ENCODE measurements at places on chromosomes 12 and 14.

DNA sequence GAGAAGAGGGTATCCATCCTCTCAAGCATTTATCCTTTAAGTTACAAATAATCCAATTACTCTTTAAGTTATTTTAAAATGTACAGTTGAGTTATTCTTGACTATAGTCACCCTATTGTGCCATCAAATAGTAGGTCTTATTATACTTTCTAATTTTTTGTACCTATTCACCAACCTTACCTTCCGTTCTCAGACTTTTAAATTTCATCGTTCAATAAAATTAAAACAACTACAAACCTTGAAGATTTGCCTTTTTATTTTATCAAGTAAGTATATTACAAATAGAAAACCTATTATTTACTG, 972 bp upstream of the DCTN2 start:
- DNase-seq = no peak

GRCh38 chr12:93176165-93176564, 201.6 kb upstream of the NUDT4 start:
- no peak for DNase-seq

GRCh38 chr12:132125736-132126135, 18.4 kb downstream of the DDX51 start:
- DNase-seq = no peak

DNA sequence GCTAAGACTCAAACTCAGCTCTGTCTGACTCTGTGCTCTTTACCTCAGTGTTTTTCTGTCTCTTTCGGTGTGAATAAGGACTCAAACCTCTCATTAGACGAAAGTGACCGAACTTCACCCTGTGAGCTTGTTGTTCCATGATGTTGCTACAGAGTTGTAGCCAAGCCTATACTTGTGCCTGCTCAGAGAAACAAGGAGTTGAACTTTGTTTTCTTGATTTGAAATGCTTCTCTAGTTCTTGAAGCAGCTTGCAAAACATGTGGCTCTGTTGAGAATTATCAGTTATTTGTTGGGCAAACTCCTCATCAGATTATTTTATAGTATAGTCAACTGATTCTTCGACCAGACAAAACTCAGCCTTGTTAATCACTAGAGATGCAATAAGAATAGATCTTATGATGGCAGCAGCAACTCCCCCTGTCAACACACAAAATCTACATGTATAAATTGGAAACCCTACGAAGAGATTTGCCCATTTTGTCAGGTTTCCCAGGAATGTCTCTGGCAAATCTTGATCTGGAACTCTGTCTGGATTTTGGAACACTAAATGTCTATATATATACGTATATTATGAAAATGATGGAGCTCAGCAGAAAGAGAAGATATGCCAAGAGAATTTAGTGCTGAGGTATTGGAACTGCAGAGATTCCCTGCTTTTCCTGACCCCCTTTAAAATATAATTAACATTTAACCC, 146.8 kb downstream of the TTLL5 start:
- DNase-seq = no peak

GRCh38 chr14:90627478-90627877, 188.8 kb downstream of the TTC7B start:
- DNase-seq = no peak

DNA sequence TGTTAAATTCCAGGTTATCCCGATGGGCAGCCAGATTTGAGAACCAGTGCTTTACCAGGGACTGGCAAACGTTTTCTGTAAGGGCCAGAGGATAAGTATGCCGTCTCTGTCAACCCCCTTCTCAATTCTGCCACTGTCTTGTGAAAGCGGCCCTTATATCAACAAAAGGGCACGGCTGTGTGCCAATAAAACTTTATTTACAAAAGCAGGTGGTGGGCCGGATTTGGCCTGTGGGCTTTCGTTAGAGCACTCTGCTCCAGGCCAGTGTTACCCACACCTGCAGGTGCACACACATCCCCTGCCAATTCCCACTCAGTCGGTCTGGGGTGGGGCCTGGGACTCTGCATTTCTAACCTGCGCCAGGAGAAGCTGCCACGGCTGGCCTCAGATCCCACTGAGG, 111.2 kb downstream of the RFLNA start:
- no peak for DNase-seq

DNA sequence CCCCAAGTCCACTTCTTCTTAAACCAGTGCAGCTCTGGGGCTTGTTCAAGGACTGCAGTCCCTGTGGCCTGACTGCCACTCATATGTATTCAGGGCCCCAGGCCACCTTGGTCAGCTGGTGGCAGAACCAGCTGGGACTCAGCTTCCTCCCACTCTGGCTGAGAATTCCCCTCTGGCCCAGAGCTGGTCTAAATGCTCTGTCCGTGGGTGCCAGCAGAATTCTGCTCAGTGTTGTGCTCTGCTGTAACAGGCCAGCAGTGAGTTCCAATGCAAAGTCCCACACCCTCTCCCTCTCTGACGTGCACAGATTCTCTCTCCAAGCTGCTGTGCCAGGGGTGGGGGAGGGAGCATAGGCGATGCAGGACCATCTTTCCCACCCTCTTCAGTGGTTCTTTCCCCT, 210.4 kb upstream of the RGS6 start:
- DNase-seq = no peak

DNA sequence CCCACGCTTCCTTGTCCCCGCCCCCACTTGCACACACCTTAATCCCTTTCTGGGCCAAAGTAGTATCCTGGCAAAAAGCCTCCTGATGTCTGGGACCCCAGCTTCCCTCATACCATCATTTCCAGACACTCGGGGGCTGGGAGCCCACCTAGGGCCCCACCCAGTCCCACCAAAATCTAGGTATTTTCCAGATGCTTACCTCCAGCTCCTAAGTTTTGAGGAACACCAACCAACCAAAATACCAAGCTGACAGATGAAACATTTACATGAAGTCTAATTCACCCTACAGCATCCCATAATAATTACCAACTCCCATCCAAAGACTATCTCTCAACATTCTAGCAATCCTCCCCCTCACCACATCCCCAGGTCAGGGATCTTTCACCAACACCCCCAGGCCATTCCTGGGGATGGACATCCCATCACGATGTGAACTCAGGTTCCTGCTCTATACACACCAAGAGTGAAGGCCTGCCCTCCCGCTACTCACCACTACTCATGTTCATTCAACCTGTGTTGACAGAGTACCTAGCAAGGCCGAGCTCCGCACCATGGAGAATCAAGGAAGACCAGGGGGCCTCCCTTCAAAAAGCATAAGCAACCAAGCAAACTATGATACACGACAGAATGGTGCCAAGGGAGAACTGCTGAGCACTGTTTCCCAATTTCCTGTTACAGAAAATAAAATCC, 1.6 kb upstream of the CHD4 start:
- DNase-seq = no peak

DNA sequence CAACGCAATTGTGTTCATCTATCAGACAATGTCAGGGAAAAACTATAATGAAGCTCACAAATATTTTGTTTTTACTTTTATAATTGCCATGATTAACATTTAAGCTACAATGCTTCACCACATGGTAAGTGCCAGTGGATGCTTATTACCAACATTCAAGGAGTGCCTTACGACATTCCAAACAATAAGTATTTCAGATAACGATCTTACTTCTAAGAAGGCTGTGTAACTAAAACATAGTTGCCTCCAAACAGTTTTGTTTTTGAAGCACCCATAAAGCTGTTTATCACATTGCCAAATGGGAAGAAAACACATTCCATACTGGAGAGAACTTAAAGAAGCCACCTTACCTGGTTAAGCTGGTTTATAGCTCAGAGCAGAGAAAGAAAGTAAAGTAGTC, 78.8 kb downstream of the RPS6KA5 start:
- DNase-seq = no peak

DNA sequence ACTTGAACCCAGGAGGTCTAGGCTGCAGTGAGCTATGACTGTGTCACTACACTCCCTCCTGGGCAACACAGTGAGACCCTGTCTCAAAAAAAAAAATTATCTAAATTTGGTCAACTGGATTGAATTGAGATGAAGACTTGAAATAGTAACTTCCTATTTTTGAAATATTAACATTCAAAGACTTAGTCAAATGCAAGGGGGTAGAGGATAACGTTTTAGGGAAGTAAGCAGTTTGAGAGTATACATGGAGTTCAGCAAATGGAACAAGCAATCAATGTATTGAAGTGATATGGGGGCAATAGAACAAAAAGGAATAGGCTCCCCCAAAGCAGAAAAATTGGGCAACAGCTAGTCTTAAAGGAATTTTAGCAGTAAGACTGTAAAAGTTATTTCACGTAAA, 4.6 kb upstream of the MFAP5 start:
- DNase-seq = no peak

DNA sequence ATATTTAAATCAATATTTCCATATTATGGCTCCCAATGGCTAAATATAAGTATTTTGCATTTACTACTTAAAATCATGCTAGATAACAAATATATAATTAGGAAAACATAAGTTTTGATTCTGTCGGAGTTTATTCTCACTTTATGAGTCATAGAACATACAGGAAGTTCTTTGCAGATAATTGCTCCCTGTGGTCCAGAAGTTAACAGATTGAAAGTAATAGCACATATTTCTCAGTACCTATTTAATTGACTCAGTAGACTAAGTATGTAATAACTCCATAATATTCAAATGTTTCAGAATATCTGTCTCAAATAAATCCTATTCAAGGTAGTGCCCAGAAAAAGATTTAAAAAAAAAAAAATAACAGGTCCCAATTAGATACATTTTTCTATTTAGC, 806.0 kb upstream of the ATXN7L3B start:
- DNase-seq = no peak

DNA sequence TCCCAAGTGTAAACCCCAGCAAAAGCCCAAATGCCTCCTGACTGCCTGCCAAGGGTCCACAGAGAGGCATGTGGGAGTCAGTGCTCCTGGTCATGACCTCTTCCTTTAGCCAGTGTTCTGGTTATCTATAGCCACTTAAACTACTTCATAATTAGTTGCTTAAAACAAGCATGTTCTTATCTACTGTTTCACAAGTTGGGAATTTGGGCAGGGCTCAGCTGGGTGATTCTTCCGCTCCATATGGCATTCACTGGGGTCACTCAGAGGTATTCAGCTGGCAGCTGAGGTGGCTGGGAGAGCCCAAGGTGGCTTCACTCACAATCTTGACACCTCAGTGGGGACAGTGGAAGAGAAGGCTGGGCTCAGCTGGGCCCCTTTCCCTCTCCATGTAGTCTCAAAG, 184.0 kb upstream of the RGS6 start:
- no peak for DNase-seq

GRCh38 chr14:33545696-33546095, 405.2 kb downstream of the EGLN3 start:
- no peak for DNase-seq

- DNase-seq = no peak
These were observed 200.5 kb upstream of the OR4E1 start for GRCh38 chr14:21874167-21874566.

DNA sequence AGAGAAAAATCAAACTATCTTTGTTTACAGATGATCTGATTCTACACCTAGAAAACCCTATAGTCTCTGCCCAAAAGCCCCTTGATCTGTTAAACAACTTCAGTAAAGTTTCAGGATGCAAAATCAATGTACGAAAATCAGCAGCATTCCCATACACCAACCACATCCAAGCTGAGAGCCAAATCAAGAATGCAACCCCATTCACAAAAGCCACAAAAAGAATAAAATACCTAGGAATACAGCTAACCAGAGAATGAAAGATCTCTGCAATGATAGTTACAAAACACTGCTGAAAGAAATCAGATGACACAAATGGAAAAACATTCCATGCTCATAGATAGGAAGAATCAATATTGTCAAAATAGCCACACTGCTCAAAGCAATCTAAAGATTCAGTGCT, 265.7 kb downstream of the AEBP2 start:
- no peak for DNase-seq

- no peak for DNase-seq
These were observed 58.6 kb downstream of the BTBD7 start for GRCh38 chr14:93274055-93274806.

GRCh38 chr14:28767030-28767852, 654 bp downstream of the FOXG1 start:
- DNase-seq = no peak

DNA sequence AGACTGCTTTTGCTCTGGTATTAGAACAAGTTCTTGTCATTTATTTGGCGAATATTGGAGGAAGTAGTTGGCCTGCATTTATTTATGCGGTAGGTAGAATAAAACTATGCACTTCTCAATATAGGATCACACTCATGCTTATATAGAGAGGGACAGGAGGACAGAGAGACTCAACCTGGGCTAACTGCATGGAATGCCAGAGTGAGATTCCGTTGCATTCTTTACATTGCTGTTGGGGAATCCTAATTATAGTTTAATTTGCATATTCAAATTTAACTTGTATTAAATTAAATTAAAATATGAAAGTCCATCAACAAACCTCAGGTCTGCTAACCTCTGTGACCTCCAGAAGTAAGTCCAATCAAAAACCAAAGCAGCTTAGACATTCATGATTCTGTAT, 26.6 kb downstream of the OR10G3 start:
- DNase-seq = no peak

- no peak for DNase-seq
These were observed 219.5 kb upstream of the NUDT4 start for GRCh38 chr12:93158065-93158843.

DNA sequence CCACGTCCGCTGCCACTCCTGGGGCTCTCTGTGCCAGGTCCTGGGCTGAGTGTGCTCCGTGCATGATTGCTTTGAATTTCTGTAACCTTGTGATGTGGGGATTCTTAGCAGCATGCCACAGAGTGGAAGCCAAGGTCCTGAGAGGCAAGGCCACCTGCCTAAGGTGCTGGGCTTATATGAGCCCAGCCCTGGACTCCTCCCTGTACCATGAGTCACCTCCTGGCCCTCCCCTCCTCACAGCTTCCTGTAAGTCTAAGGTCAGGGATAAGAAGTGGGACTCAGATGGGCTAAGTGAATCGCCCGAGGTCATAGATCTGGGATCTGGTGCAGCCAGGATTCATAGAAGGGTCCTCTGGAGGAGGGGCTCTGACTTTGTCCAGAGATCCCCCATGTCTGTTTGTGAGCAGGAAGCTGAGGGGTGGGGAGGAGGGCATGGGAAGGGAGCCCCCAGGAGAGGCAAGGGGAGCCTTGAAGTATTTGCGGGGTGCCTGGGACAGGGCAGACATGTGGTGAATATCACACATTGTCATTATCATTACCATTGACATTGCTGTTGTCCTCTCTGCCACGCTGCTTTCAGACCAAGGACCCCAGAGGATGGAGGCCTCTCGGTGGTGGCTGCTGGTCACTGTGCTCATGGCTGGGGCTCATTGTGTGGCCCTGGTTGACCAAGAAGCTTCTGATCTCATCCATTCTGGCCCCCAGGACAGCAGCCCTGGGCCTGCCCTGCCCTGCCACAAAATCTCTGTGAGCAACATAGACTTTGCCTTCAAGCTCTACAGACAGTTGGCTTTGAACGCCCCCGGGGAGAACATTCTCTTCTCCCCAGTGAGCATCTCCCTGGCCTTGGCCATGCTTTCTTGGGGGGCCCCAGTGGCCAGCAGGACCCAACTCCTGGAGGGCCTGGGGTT, 28.8 kb downstream of the SERPINA3 start:
- DNase-seq = no peak

GRCh38 chr14:81990312-81990761, 456.7 kb upstream of the SEL1L start:
- DNase-seq = peak; percentile 3

DNA sequence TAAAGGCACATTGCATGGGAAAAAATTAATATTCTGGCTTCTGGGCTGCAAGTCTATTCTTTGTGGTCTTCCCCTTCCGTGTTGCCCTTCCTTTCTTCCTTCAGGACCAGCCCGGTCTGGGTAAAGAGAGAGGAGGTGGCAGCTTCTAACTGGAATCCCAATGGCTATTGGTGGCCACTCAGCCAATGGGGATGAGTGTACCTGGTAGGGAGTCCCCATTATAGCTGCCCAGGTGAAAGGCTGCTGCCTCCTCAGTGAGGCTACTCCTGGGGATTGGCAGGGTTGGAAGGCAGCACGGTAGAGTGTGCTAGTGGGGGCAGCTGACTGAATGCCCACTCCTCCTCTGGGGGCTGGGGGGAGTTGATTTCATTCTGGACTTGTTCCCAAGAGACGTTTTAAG, 112.6 kb downstream of the RBM19 start:
- DNase-seq = no peak
